ENCODE measurements at places on chromosomes 7 and 10. TPM values are rescaled to one million over a fixed set of nuclear protein-coding genes. Genes with fewer than 3 reads are reported as not detected.

The BAG3 gene
- polyA plus RNA-seq, result 20.1 TPM

The VWDE gene
- 0.02 TPM for polyA plus RNA-seq

The MINDY3 gene
- 19.4 TPM for polyA plus RNA-seq

The TCF7L2 gene
- 7.7 TPM for polyA plus RNA-seq

The SCART1 gene
- polyA plus RNA-seq, result 0.96 TPM

The CCDC136 gene
- polyA plus RNA-seq, result 19.7 TPM

The TAF6 gene
- 28.2 TPM for polyA plus RNA-seq

The EEF1AKMT2 gene
- 24.0 TPM for polyA plus RNA-seq

The CUBN gene
- polyA plus RNA-seq, result 0.76 TPM

The PVRIG gene
- not detected for polyA plus RNA-seq

The DRGX gene
- not detected for polyA plus RNA-seq

The H2BK1 gene
- polyA plus RNA-seq, result not detected

The OPN4 gene
- not detected for polyA plus RNA-seq

The MYPN gene
- polyA plus RNA-seq, result 2.6 TPM

The ASAH2 gene
- polyA plus RNA-seq, result 1.6 TPM

The DLD gene
- 169 TPM for polyA plus RNA-seq

The IFIT3 gene
- 6.3 TPM for polyA plus RNA-seq

The MIOS gene
- polyA plus RNA-seq, result 26.6 TPM

The SFTPA1 gene
- not detected for polyA plus RNA-seq

The AKR1C3 gene
- 10.7 TPM for polyA plus RNA-seq

The WDFY4 gene
- polyA plus RNA-seq, result not detected

The CARD11 gene
- 1.2 TPM for polyA plus RNA-seq

The NXPH1 gene
- polyA plus RNA-seq, result not detected

The CABCOCO1 gene
- polyA plus RNA-seq, result 0.83 TPM

The FRAT1 gene
- 1.1 TPM for polyA plus RNA-seq

The RNF148 gene
- not detected for polyA plus RNA-seq

The TRIM50 gene
- not detected for polyA plus RNA-seq

The SPACDR gene
- polyA plus RNA-seq, result 0.76 TPM

The CC2D2B gene
- not detected for polyA plus RNA-seq

The OTUD1 gene
- 1.2 TPM for polyA plus RNA-seq

The HSPA12A gene
- 20.5 TPM for polyA plus RNA-seq

The NUTM2D gene
- 0.78 TPM for polyA plus RNA-seq

The LRRC18 gene
- not detected for polyA plus RNA-seq

The TSPAN13 gene
- polyA plus RNA-seq, result 10.1 TPM

The MYO1G gene
- not detected for polyA plus RNA-seq

The TMEM273 gene
- polyA plus RNA-seq, result not detected

The PDE6C gene
- not detected for polyA plus RNA-seq

The FKBP6 gene
- polyA plus RNA-seq, result not detected

The ANKRD7 gene
- 0.50 TPM for polyA plus RNA-seq
